ENCODE measurements at places on chromosomes 4 and X.

- no peak for DNase-seq
Observed at GRCh38 chrX:10474510-10474909, 145.9 kb downstream of the MID1 start.

GRCh38 chr4:88674979-88675378, 22.6 kb downstream of the NAP1L5 start:
- DNase-seq = no peak

DNA sequence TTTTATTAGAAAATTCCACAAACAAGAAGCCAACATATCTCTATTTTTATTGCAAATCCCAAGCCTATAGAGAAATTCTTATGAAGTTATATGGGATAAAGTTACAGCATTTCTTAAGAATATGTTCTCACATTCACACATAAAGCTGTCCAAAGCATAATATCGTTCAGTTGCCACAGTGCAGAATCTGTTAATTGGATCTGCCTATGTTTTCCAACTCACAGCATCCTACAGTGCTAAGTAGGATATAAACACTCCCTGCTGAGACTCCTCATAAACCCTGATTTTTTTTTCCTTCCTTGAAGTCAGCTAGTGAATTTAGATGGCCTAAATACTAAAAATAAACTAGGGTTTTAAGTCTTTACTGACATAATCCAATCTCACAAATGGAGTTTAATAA, 307.9 kb downstream of the PDGFC start:
- DNase-seq = no peak

DNA sequence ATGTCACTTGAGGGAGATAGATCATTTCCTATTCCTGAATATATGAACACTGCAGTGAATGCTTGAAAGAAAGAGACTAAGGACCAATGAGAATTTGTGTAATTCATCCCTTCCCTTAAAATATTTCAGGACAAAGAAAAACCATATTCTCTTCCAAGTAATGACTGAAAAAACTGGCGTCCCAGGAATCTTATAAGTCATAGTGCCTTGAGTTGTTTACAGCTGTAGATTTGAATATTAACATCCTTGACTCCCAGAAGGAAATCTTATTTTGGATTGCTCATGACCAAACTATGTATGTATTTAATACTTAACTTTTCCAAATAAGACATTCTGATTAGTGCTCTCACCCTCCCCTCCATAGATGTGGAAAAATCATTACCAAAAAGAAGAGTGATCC, 55.5 kb downstream of the CLDN22 start:
- no peak for DNase-seq

DNA sequence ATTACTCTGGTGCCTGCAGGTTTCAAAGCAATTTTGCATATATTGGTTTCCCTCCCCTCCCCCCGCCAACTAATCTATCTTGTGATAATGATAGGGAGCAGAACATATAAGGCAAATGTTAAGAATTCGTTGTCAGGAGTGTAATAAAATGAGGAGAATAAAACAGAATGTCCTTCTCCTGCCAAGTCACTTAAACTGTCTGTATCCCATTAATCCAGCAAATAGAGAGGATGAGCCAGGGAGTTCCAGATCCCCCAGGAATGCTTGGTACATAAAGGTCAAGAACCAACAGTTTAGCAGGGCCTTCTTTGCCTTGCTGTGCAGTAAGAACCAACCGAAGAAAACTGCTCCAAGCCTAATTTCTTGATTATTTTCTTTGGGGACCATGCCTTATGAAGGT, 141.4 kb downstream of the AMELX start:
- no peak for DNase-seq

DNA sequence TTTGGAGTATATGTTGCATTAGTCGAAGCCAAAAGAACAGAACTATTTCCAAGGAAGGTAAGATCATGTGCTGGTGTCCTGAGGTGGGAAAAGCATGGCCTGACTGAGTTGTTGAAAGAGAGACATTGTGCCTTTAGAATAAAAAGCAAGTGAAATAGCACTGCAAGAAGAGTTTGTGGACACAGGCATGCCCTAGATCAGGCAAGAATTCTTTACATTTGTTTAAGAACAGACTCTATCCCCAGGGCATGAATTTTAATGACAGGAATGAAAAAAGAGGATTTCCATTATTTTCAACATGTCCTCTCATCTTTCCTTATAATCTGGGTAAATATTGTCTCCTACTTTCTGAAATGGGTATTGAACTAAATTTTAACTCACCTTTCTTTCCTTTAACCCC, 516.2 kb upstream of the GALNT7 start:
- DNase-seq = no peak

GRCh38 chrX:24145303-24146186, 4.0 kb upstream of the ZFX start:
- no peak for DNase-seq

DNA sequence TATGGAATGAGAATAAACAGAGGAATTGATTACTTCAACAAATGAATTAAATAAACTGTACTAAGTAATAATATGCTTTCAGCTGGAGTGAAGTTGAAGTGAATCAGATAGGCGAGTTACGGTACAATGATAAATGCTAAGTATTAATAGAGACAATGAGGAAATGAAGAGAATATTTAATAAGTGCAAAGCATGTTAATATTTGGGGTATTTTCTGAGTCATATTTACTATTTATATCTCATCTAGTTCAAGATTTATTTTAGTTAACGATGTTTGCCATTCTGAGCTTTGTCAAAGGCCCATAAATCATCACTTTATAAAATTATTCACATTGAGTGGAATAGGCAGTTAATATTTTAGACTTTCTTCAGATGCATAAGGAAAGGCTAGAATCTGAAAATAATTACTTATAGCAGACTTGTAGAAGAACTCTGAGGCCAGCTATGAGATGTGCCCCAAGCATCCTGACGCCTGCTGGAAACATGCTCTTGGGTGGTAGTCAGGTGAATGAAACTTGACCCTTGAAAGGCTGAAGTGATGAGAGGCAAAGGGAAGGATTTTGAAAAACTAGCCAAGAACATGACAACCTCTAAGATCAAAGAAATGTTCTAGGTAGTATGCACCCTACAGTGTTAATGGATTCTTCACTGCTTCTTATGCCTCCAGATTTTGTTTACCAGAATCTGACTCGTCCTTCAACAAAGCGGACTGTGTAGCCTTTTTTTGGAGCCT, 133.8 kb upstream of the STIM2 start:
- DNase-seq = no peak

DNA sequence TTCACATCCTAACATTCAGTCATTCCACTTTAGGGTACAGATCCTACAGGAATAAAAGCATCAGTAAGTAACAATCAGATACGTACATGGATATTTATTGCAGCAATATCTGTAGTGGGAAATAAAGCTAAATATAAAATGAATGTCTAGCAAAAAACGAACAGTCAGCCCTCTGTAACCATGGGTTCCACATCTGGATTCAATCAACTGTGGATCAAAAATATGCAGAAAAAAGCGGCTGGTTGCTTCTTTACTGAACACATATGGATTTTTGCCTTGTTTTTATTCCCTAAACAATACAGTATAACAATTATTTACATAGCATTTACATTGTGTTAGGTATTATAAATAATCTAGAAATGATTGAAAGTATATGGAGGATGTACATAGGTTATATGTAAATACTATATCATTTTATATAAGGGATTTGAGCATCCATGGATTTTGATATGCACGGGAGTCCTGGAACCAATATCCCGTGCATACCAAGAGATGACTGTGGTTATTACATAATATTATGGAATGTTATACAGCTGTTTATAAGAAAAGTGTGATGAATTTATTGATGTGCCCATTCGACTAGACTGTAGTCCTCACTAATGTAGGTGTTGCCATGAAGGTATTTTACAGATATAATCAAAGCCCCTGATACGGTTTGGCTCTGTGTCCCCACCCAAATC, 132.8 kb downstream of the ARHGEF9 start:
- DNase-seq = no peak

DNA sequence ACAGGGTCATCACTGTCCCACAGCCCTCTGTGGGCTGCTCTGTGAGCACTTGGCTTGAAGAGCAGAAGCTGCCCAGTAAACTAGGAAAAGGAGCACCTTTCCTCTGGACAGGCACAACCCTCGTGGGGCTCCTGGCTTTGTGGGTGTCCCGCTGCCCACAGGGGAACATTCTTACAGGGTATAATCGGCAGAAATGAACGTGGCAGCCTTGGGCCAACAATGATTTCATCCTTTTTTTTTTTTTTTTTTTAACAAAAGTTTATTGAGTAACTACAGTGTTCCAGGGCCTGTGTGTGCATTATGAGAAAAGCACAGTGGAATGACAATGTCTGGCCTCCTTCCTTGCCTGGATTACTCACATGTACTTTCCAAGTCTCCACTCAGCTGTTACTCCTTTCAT, 197.2 kb downstream of the PDGFC start:
- DNase-seq = no peak

GRCh38 chrX:28756647-28757046, 169.4 kb downstream of the IL1RAPL1 start:
- no peak for DNase-seq

DNA sequence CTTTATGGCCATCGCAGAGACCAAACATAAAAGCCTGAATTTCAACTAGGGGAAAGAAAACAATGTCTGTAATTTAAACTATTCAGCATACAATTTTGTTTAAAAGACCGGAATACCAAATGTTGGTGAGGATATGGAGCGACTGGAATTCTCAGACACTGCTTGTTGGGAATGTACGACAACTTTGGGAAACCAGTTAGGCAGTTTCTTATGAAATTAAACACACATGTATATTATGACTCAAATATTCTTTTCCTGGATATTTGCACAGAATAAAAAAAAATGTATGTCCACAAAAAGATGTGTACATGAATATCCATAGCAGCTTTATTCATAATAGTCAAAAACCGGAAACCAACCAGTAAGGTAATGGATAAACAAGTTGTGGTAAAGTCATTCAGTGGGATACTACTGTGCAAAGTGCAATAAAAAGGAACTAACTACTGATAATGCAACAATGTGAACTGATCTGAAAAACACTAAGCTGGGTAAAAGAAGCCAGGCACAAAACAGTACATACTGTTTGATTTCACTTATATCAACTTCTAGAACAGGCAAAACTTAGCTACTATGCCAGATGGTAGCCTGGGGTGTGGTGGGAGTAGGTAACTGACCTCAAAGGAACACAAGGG, 152.7 kb upstream of the FTHL17 start:
- DNase-seq = no peak

GRCh38 chrX:153382563-153383482, 18.3 kb downstream of the PNMA6E start:
- DNase-seq = no peak

DNA sequence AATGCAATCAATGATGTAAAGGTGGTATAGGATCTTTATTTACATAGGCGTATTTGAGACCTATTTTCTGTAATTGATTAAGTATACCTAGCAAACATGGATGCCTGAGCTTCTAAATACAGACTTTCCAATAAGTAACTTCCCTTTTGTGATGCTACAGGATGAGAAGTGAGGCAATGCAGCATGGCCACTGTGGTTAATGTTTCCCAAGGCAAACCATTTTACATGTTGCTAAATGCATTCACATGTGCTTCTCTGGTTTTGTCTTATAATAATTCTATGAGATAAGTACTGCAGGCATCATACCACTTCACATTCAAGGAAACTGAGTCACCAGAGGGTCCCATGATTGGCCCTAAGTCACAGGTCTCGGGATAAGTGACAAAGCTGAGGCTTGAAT, 35.7 kb upstream of the NKX3-2 start:
- no peak for DNase-seq

DNA sequence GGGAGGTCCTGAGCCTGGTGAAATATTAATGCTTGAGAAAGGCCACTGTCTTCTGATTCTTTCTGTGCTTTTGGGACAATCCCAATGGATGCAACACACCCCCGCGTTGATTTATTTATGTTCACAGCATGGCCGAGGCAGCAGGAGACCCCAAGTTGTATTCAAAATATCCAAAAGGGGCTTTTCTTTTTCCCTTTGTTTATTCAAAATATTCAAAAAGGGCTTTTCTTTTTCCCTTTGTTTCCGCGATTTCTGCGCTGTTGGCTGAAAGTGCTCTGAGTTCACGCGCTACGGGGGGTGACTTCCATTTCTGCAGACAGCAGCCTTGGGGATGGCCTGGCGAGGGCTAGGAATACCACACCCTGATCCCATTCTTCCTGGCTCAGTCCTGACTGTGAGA, 59.5 kb upstream of the PPP2R3B start:
- DNase-seq = no peak

GRCh38 chr4:6680372-6681034, 13.2 kb upstream of the S100P start:
- DNase-seq = no peak

GRCh38 chr4:73868206-73869129, 725 bp upstream of the CXCL1 start:
- DNase-seq = no peak

DNA sequence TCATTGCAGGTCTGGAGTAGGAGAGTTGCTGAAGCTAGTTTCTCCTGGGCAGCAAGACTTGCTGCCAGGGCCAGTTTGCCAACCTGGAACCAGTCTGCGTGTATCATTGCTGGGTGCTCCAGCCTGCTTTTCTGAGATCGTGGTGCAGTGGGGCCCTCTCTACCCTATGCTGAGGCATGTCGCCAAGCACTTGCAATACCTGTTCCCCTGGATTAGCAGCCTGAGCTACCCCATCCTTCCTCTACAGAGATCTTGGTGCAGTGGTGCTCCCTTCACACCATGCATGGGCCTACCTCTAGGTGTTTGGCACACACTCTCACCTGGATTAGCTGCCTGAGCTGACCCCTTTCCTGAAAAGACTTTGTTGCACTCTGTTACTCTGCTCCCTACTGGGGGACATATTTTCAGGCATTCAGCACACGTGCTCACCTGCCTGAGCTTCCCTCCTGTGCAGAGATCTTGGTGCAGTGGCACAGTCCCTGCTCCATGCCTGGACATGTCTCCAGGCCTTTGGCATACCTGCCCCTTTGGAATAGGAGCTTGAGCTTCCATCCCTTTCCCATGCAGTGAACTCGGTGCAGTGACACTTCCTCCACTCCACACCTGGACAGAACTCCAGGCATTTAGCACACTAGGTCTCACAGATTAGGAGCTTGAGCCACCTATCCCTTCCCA, 133.7 kb upstream of the CXCL13 start:
- DNase-seq = no peak

GRCh38 chrX:29947225-29947624, 268.1 kb upstream of the MAGEB2 start:
- DNase-seq = no peak

GRCh38 chr4:177687117-177687516, 244.9 kb upstream of the AGA start:
- DNase-seq = no peak

- DNase-seq = no peak
Observed at GRCh38 chrX:110414679-110415439, 56.2 kb downstream of the RTL9 start.

GRCh38 chrX:129553619-129554288, 13.7 kb downstream of the OCRL start:
- no peak for DNase-seq

- DNase-seq = no peak
Observed at GRCh38 chr4:145847764-145848163, 90.9 kb downstream of the ZNF827 start.

GRCh38 chr4:171594293-171594692, 218.9 kb upstream of the GALNTL6 start:
- DNase-seq = no peak

DNA sequence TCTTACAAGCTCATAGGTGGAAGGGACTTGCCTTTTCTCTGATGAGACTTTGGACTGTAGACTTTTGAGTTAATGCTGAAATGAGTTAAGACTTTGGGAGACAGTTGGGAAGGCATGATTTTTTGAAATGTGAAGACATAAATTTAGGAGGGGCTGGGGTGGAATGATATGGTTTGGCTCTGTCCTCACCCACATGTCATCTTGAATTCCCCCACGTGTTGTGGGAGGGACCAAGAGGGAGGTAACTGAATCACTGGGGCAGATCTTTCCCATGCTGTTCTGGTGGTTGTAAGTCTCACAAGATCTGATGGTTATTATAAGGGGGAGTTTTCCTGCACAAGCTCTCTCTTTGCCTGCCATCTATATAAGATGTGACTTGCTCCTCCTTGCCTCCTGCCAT, 777.9 kb downstream of the CENPC start:
- DNase-seq = no peak
